ENCODE measurements at places on chromosomes 5 and 9.

DNA sequence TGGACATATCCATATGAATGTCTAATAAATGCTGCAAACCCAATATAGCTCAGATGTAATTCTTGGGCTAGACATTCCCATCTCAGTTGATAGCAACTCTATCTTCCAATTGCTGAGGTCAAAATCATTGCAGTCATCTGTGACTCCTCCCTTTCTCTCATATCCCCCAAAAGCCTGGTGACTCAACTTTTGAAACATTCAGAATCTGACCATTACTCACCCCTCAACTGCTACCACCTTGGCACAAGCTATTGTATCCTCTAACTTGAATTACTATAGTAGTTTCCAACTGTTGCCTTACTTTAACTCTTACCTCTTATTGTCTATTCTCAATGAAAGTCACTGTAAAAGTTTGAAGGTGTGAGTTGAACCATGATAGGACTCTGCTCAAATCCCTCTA, 600.1 kb upstream of the RGMB start:
- DNase-seq, result peak; percentile 73

DNA sequence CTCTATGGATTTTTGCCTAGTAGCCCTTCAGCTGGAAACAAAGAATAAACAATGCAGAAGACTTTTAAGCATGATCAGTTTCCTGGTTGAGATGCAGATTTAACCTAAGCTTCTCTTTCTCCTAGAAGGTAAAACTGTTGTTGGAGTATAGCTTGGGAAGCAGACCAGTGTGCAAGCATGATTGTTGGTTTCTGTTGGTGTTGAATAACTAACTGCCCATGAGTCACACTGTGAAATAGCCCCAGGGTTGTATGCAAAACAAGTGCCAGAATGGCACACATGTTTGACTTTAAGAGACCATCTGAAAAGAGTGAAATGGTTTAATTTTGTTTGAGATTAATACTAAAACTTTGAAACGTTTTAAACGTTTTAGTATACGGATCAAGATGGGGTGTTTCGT, 227.1 kb downstream of the ARHGEF28 start:
- DNase-seq, result peak; percentile 79

GRCh38 chr5:148740966-148741742, 85.3 kb upstream of the ADRB2 start:
- peak; percentile 75 for DNase-seq

GRCh38 chr9:114178756-114179450, 23.6 kb downstream of the COL27A1 start:
- no peak for DNase-seq

DNA sequence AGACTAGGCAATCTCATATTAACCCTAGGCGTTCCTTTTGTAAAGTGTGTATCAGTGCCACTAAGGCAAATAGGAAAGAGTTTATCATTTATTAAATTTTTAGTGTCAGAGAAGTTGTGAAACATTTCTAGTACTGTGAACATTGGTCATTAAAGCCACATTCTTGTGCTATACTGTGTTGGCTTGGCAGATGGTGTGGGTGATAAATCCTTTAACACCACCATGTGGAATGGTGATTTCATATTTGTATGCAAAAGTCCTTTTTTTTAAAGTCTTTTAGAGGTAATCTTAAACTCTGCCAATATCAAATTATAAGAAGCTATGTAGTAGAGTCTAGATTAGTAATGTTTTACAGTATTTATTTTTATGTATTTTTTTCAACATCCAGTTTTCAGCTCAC, 18.1 kb downstream of the SLC12A2 start:
- no peak for DNase-seq

- DNase-seq, result no peak
These were observed 1503.4 kb upstream of the WWC1 start for GRCh38 chr5:166788050-166788449.

DNA sequence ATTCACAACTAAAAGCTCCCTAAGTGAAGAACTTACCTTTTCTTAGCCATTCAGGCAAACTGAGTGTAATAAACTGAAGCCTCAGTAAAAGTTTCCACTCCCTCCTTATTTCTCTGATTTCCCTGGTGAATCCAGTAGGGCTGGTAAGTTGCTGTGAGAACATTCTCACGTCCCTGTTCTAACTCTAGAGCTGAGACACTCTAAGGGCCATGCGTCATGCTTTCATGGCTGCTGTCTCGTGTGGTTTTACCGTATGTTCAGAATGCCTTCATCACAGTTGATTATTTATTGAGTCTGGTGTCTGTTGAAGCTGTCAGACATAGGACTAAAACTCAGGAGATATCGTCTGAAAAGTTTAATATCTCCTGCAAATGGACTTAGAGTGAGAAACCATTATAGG, 1.3 kb downstream of the OR2S2 start:
- DNase-seq, result no peak

- DNase-seq, result no peak
These were observed 2.8 kb downstream of the LMX1B start for GRCh38 chr9:126616521-126616976.

DNA sequence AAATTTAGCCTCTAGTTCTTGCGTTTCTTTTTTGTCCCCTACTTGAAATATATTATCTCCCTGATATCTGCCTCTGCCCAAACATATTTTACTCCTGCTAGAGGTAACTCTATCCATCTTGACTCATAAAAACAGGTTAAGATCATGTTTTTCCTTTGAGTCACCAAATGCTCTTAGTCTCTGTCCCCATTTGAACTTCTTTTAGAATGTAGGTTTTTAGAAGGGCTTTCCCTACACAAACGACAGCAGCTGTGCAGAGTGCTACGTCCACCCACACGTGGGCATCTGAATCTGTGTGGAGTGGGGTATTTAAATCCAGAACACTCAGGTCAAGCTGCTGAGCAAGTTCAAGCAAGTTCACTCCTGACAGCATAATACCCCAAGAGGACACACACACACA, 2.2 kb downstream of the HSD17B3 start:
- peak; percentile 44 for DNase-seq

GRCh38 chr5:56402266-56403220, 169.4 kb upstream of the ANKRD55 start:
- peak; percentile 28 for DNase-seq

GRCh38 chr9:83062651-83063527, at the start of gene RASEF:
Gene RASEF (minus strand): TSS chr9:83063142. CDS start chr9:83062867, 275 bp downstream.
- peak; percentile 84 for DNase-seq

- peak; percentile 60 for DNase-seq
These were observed 34.4 kb downstream of the HMCN2 start for GRCh38 chr9:130299785-130300615.

GRCh38 chr9:13491493-13492424, 212.3 kb upstream of the MPDZ start:
- DNase-seq, result peak; percentile 35

- DNase-seq, result no peak
These were observed 149.3 kb upstream of the COL5A1 start for GRCh38 chr9:134492281-134492691.

GRCh38 chr5:69261034-69261433, 26.3 kb downstream of the CDK7 start:
- peak; percentile 51 for DNase-seq

DNA sequence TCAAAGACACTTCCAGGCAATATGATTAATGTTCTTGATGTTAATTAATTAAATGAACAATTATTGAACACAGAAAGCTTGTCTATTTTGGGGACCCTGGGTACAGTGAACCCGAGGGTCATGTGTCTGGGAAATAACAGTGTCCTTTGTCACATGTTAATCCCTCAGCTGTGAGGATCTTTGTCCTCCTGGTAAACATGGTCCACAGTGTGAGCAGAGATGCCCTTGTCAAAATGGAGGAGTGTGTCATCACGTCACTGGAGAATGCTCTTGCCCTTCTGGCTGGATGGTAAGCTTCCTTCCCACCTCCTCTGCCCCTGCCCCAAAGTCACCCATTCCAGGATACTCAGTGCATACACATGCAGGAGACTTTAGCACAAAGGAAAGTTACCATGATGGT, 107.9 kb downstream of the MEGF10 start:
- no peak for DNase-seq

DNA sequence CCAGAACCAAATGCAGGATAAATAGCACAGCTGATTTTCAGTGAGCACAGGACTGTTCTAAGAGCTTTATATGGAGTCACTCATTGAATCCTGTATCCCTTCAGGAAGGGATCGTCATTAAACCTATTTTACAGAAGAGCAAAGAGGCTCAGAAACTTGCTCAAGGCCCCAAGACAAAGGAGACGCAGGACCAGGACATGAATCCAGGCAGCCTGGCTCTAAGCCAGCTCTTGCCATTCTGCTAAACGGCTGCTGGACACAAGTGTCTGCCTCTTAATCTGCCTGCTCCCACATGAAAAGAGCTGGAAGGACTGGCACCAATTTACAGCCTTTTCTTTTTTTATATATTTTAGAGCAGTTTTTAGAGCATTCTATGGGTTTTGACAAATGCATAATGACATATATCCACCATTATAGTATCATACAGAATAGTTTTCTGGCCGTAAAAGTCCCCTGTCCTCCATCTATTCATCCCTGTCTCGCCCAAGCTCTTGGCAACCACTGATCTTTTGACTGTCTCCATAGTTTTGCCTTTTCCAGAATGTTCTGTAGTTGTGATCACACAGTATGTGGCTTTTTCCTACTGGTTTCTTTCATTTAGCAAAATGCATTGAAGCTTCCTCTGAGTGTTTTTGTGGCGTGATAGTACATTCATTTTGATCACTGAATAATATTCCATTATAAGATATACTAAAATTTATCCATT, 37.5 kb downstream of the RETREG1 start:
- DNase-seq, result no peak

GRCh38 chr5:87526131-87526530, 113.4 kb upstream of the CCNH start:
- DNase-seq, result no peak

GRCh38 chr5:143228597-143229293, 174.7 kb downstream of the NR3C1 start:
- DNase-seq, result no peak

DNA sequence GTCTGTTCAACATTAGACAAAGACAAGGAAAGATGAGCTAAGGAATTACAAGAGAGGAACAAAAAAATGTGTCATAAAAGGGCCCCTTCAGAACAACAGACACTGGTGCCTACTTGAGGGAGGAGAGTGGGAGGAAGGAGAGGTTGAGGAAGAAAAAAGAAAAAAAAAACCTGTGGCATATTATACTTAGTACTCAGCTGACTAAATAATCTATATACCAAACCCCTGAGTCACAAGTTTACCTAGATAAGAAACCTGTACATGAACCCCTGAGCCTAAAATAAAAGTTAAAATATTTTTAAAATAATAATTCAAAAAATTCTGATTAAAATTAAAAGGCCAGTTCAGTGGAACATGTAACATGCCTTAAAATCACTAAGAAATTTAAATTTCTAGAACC, 107.3 kb downstream of the MTREX start:
- peak; percentile 40 for DNase-seq

DNA sequence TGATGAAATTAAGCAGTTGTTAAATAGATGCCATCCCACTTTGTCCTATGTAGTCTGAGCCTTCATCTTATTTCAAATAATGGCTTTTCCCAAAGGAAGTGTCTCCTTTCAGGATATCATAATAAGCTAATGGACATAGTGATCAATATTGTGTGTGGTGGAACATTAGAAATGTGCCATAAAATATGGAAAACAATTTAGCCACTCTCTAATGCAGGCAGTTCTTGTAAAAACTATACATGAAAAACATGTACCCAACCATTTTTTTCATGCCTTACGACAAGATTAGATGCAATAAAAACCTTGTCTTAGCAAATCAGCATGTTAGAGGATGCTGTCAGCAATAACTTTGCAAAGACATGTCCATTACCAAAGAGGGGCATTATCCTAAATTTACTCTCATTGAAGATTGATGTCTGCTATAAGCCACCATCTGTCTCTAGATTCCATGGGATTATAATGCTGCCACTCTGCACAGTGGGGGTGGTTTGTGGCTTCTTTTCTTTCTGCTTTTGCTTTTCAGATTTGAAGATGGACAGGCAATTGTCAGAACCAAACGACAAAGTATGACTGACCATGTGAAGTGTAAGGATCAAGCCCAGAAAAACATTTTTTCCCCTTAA, 724.0 kb upstream of the ZNF608 start:
- no peak for DNase-seq
